Mammary epithelial cell (primary cell): ENCODE measurements at places on chromosomes 12 and 14. TPM values are rescaled to one million over a fixed set of nuclear protein-coding genes. Genes with fewer than 3 reads are reported as not detected.
A peak's percentile ranks its signal among the peaks of the same experiment; 100 is the strongest.

- DNase-seq = no peak
Observed at GRCh38 chr14:59377991-59378601, 87.1 kb downstream of the GPR135 start.

GRCh38 chr12:27309293-27309994, 23.2 kb upstream of the BMAL2 start:
- no peak for DNase-seq

DNA sequence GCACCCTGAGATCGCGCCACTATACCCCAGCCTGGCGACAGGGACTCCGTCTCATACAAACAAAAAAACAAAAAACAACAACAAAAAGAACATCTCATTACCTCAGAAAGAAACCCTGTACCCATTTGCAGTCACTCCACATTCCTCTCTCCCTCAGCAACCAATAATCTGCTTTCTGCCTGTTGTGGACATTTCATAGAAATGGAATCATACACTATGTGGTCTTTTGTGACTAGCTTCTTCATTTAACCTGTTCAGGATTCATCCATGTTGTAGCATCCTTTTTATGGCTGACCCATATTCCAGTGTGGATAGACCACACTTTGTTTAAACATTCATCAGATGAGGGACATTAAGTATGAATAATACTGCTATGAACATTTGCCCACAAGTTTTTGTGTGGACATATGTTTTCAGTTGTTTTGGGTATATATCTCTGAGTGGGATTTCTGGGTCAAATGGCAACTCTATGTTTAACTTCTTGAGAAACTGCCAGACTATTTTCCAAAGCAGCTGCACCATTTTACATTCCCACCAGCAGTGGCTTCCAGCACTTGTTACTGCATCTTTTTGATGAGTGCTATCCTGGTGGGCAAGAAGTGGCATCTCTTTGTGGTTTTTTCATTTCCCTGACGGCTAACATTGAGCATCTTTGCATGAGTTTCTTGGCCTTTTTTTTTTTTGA, 5.9 kb upstream of the RCOR1 start:
- DNase-seq = no peak

- DNase-seq = no peak
Observed at GRCh38 chr12:113991224-113992044, 25.3 kb upstream of the RBM19 start.

- no peak for DNase-seq
Observed at GRCh38 chr14:87045956-87046355, 947.0 kb downstream of the GALC start.

DNA sequence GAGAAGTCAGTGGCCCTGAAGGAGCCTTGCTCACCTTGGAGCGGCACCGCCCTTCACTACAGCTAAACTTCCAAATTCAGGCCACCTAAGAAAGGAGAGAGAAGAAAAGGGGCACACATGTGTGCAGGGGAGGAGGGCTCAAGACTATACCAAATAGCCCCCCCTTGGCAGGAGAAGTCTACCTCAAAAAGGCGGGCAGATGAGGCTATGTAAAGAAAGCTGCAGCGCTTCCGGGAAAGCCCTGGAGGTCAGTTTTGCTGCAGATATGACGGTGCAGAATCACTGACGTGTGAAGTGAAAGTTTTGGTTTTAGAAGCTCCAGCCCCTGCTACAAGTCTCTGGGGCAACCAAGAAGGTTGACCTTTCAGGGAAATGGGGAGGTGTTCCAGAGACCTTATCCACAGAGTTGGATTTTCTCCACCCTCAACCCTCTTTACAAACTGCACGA, 48.2 kb upstream of the PNMA1 start:
- DNase-seq = no peak

GRCh38 chr12:111338096-111338495, 30.8 kb downstream of the PHETA1 start:
- DNase-seq = no peak

GRCh38 chr12:106953352-106954250, 2.1 kb upstream of the TMEM263 start:
- DNase-seq = no peak

GRCh38 chr12:110896559-110896958, 23.8 kb downstream of the MYL2 start:
- peak; percentile 98 for DNase-seq

DNA sequence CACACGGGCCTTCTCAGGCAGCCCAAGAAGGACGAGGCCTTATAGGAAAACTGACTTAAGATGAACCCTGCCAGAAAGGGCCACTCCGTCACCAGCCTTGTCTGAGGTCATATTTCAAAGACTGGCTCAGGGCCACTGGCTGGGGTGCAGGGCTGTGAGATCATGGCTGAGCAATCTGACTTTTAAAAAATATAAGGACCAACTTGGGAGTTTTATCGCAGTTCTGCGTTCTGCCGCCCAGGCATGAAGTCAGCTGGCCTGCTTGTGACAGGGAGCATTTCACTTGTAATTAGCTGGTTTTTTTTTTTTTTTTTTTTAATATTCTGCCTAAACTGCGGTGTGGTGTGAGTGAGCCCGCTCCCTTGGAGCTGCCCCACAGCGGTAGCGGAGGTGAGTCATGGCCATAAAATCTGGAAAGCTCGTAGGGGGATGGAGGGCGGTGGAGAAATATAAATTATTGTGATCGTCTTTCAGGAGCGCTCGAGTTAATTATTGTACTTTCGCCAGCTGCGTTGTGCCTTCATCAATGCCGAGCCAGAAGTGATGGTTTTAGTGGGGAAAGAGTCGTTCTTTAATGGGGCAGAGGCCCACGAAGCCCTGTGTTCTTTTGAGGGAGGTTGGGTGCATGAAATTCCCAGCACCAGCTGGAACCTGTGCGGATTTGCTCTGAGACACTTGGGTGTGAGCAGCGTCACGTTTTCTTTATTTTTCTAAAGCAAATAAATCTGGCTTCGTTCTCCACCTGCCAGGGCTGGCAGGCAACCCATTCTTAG, 231.9 kb downstream of the C12orf75 start:
- DNase-seq = peak; percentile 76

DNA sequence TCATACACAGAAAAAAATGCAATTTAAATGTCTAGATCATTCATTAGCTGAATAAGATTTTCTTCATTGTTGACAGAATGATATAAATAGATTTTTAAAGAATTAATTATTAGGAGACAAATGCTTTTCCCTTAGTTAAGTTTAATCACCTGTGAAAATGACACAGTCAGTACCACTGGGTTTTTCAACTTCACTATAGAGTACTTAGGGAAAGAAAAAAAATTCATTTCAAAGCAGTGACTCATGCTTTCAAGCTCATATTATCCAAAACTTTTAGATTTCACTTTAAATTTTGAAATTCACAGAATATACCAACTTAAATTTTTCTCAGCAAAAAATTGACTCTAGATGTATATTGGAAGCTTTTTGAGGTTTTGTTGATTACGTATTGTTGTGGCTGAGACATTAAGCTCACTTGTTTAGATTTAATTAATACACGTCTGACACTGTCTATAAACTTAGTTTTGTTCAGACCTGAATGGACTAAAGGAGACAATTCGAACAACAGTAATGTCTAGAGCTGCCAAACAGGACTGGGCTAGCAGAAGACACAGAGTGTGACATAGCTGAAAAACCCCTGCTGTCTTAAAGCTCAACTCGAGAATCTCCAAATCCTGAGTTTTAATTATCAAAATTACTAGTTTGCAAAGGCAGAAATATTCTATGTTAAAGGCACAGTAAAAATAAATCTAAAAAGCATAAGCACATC, 1.6 kb downstream of the MGAT4C start:
- no peak for DNase-seq

DNA sequence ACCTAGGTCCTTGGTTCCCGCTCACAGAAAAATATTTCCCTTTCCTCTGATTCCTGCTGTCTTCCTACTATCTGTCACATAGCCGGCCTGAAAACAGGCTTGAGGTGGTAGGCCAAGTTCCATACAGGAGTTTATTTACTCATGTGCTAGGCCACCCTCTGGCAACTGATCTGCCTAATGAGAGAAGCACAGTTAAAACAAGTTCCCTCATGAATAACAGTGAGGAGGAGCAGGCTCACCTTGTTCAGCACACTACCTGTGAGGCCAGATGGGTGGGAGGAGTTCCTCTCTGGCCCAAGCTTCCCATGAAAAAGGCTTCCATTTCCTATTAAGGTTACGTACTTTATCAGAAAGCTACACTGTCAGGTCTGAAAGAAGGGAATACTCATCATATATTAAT, 206.0 kb downstream of the MYRFL start:
- peak; percentile 27 for DNase-seq

DNA sequence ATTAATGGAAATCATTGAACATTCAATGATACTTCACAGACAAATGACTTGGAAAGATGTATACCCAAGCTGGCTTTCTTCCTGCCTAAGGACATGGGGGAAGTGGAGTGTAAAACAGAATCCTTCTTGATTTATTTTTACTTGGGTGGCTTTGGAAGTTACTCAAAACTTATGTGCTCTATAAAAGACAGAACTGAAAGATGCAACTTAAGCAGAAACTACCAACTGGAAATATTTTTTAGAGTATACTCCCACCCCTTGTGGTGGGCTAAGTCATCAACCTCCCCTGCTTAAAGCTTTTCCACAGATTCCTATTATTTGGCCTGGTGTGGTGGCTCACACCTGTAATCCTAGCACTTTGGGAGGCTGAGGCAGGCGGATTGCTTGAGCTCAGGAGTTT, 126.0 kb upstream of the ATP2B1 start:
- no peak for DNase-seq

GRCh38 chr14:98028162-98028561, 1231.0 kb downstream of the VRK1 start:
- peak; percentile 1 for DNase-seq

- DNase-seq = no peak
Observed at GRCh38 chr12:14628771-14629170, 61.1 kb upstream of the PLBD1 start.

GRCh38 chr14:75806352-75806832, 145.3 kb downstream of the TTLL5 start:
- no peak for DNase-seq

- DNase-seq = no peak
Observed at GRCh38 chr12:122192441-122192840, 9.5 kb downstream of the LRRC43 start.

- no peak for DNase-seq
Observed at GRCh38 chr12:124073356-124074035, 100.5 kb downstream of the ZNF664 start.

GRCh38 chr12:67358781-67359338, 89.7 kb downstream of the CAND1 start:
- DNase-seq = no peak

GRCh38 chr12:93109551-93110203, 180.6 kb upstream of the EEA1 start:
- DNase-seq = no peak

- no peak for DNase-seq
Observed at GRCh38 chr12:125272383-125272933, 207.2 kb downstream of the AACS start.

GRCh38 chr14:57692671-57693070, 173.2 kb downstream of the SLC35F4 start:
- DNase-seq = peak; percentile 41

- DNase-seq = no peak
Observed at GRCh38 chr14:33275879-33276278, 337.2 kb downstream of the NPAS3 start.

DNA sequence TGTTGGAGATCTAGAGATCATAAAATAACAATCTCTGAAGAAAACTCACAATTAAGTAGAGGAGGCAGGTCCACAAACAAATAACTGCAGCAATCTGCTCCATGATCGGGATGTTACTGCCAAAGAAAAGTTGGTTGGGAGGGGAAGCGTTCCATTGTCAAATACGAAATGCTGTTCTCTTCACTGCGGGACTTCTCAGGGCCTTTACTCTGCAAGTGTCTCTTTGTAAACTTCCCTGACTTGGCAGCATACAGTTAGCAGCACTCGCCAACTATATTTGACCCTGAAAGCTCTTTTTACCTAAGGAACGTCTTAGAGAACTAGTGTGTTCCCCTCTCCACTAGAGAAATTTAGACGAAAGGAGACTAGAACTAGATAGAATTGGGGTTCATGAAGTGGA, 780.7 kb upstream of the TBX3 start:
- no peak for DNase-seq

GRCh38 chr14:90836692-90837063, 20.4 kb upstream of the TTC7B start:
- no peak for DNase-seq

DNA sequence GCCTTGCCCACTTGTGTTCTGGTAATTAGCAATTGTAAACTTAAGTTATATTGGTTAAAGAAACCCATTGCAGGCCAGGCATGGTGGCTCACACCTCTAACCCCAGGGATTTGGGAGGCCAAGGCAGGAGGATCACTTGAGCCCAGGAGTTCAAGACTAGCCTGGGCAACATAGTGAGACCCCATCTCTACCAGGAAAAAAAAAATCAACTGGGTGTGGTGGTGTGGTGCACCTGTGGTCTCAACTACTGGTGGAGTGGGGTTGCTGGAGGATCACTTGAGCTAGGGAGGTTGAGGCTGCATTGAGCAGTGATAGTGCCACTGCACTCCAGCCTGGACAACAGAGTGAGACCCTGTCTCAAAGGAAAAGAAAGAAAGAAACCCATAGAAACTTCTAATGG, 13.7 kb downstream of the YY1 start:
- no peak for DNase-seq

DNA sequence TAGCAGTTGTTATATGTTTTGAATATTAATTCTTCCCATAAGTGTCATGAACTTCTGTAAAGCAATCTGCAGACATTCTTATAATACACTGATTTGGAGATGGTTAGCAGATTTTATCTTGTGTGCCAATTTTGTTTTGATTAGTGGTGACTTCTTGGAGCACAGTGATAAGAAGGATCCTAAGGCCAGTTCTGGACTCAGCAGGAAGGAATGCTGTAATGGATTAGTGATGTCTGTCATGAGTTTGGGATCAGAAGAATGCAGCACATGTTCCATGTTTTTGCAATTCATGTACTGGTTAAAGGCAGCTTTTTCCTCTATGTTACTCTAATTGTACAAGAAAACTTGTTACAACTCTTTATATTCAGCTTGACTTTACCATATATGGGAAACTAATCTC, 91.5 kb downstream of the UNC79 start:
- DNase-seq = no peak

- DNase-seq = no peak
Observed at GRCh38 chr12:119288576-119288975, 46.0 kb upstream of the CCDC60 start.

- DNase-seq = no peak
Observed at GRCh38 chr12:116675339-116676107, 62.3 kb downstream of the SPRING1 start.

Gene PIANP
- total RNA-seq = not detected in 2 replicates

Gene REM2
- total RNA-seq = 0.40 TPM in 1 of 2 replicates, not detected in the other

Gene ITPR2
- total RNA-seq = 23.1 and 25.6 TPM in 2 replicates

Gene KLHL33
- total RNA-seq = not detected in 2 replicates

Gene PPFIA2
- not detected for total RNA-seq

Gene BDKRB2
- total RNA-seq = 11.7 and 21.1 TPM in 2 replicates

Gene PMCH
- not detected for total RNA-seq

Gene MYH6
- not detected for total RNA-seq

Gene TMCC3
- total RNA-seq = 15.2 and 22.7 TPM in 2 replicates

Gene TMEM263
- total RNA-seq = 51.3 TPM

Gene RNF34
- total RNA-seq = 56.8 TPM

Gene KRT73
- not detected for total RNA-seq

Gene KITLG
- 26.2 TPM for total RNA-seq

Gene ERC1
- 41.0 TPM for total RNA-seq
